ENCODE measurements at places on chromosomes 1 and 21.
A peak's percentile ranks its signal among the peaks of the same experiment; 100 is the strongest.

DNA sequence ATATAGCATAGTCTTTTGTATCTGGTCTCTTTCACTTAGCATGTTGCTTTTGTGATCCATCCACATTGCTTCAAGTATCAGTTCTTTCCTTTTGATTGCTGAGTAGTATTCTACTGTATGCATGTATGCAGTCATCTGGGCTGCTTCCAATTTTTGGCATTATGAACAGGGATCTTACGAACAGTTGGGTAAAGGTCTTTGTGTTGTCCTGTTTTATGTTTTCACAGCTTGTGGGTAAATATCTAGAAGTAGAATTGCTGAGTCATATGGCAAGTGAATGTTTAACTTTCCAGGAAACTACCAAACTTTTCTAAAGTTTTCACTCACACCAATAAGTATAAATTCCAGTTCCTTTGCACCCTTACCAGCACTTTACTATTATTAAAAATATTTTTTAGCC is 60.9 kb downstream of the LHX4 start:
- no peak for DNase-seq

- DNase-seq, result no peak
Measured at GRCh38 chr1:2155788-2156187, 38.8 kb downstream of the FAAP20 start.

DNA sequence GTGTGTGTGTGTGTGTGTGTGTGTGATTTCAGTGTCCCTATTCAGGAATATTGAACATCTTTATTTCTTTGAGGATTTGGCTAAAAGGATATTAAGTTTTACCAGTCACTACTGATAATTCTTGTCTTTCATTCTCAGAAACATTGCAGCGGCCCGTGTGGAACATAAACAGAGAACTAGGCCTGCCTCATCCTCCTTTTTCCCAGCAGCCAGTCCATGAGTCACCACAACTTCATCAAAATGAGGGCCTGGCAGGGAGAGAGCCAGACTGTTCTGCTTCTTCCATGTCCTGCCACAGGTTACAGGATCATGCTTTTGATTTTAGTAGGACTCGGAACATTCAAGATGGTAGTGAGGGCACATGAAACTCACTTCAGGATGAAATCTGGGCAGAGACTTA is 50.7 kb downstream of the LRIG2 start:
- DNase-seq, result no peak

DNA sequence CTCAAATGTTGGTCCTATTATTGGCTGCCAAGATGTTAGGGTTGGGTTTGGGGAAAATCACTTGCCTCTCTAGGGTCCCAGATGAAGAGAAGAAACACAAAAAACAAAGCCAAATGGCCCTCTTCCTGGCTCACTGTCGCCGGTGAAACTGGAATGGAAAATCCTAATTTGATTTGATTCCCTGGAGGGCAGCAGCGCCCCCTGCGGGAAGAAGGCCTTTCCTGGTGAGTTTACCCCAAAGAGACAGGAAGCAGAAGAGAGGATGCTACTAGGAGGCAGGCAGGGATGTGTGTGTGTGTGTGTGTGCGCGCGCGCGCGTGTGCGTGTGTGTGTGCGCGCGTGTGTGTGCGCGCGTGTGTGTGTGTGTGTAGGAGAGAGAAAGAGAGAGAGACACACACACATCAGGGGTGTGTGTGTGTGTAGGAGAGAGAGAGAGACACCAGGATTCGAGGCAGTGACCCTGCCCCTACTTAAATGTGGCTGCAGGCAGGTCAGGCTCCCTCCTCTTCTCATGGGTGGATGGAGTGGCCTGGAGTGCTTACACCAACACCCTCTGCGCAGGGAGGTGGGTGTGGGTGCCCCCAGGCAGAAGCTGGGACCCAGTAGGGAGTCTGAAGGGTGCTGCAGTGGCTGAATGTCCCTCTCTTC is 3.1 kb upstream of the SELENON start:
- DNase-seq, result peak; percentile 78

- no peak for DNase-seq
Measured at GRCh38 chr1:53895421-53895820, 1.4 kb downstream of the DIO1 start.

GRCh38 chr1:200776949-200777348 is 38.3 kb downstream of the CAMSAP2 start:
- DNase-seq, result peak; percentile 26

Data from RKO (cell line).